GM12891 (cell line): ENCODE measurements at places on chromosomes 6 and 20.

DNA sequence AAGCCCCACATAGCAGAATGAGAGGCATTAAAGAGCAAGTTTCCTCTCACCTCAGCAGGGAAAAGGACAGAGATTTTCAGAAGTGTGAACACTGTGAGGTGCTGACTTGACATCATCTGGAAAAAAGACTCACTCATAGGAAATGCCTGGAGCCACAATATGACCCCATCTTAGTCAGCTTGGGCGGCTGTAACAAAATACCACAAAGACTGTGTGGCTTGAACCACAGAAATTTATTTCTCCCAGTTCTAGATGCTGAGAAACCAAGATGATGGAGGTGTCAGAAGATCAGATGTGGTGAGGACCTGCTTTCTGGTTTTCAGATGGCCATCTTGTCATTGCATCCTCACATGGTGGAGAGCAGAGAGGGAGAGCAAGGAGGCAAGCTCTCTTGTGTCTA lies 253.1 kb downstream of the ADGB start:
- DNase-seq = no peak

GRCh38 chr20:53847139-53847836 lies 223.1 kb downstream of the BCAS1 start:
- no peak for DNase-seq

GRCh38 chr6:89873721-89874120 lies 20.5 kb upstream of the GJA10 start:
- DNase-seq = no peak

DNA sequence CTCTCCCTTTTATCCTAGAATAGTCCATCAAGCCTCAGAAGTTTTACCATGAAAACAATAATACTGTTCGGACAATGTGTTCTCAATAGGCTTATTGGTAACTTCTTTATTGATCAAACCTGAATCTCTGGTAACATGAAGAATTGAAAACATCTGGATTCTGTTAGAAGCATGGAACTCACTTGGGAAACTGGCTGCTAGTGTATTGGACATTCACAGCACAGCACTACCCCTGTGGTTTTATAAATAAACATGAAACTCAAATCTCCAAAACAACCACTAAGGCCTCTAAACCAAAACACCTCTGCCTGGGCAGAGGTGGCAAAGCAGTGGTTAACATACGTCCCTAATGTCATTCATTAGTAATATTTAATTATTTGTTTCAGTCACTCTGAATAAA lies 157.6 kb upstream of the KCNQ5 start:
- no peak for DNase-seq

DNA sequence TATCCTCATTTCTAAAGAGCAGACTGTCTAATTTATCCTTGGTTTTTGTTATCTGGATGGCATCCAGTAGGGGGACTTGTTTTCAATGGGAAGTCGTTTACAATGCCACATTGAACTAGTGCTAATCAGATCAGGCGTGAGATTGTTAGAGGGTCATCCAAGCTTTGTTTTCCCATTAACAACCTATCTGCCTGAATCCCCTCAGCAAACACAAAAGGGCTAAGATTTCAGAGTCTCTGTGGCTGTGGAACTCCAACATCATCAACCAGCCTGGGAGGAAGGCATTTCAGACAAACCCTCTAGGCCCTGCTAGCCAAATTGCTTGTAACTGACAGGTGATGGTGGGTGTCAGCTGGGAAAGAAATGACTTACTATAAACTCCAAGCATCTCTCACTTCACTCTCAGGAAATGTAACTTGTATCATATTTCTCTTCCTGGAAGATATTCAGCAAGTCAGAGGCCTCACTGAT lies 47.7 kb downstream of the COL19A1 start:
- no peak for DNase-seq
